ENCODE measurements at places on chromosomes 11 and 22.

- DNase-seq = no peak
Observed at GRCh38 chr11:61735391-61735790, 17.0 kb upstream of the MYRF start.

DNA sequence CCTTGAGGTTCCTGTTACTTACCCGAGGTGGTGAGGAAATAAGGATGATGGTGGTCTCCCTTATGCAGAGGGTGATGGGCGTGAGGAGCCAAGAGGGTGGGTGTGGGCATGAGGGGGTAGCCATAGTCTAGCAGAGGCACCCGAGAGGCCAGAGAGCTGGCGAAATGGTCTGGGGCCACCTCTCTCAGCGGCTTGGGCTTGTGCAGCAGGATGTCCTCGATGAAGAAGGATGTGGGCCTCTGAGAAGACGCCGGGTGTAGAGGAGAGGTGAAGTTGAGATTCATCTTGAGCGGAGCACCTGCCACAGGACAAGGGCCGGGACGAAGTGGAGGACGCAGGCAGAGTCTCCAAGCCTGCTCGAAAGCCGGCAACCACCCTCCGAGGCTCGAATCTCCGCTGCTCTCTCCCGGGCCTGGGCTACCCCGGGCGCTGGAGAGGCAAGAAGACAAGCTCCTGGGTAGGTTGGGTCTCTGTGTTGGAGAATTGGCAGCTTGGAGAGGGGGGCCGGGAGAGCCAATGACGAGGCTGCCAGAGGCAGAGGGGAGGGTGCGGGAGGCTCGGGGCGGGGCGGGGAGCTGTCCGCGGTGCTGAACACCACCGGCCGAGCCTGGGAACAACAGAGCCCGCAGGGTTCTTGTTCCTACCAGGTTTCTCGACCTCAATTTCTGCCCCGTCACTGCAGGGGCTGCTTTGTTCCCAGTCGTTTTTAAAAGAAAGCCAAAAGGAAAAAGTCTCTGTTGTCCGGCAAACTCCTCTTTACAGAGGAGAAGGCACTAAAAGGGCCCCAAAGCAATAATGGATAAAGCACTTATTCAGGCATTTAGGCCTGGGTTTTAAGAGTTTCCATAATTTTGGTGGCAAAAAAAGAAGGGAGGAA, at the start of gene BSX:
Gene BSX, minus strand, starts transcription at position 447 of the 877 bp plus-strand sequence. Its CDS starts 163 bp downstream, at position 284.
- DNase-seq = peak; percentile 95

GRCh38 chr11:111633248-111633647, 31.0 kb downstream of the SIK2 start:
- no peak for DNase-seq

GRCh38 chr11:83282084-83282716, 4.0 kb downstream of the CCDC90B start:
- no peak for DNase-seq

DNA sequence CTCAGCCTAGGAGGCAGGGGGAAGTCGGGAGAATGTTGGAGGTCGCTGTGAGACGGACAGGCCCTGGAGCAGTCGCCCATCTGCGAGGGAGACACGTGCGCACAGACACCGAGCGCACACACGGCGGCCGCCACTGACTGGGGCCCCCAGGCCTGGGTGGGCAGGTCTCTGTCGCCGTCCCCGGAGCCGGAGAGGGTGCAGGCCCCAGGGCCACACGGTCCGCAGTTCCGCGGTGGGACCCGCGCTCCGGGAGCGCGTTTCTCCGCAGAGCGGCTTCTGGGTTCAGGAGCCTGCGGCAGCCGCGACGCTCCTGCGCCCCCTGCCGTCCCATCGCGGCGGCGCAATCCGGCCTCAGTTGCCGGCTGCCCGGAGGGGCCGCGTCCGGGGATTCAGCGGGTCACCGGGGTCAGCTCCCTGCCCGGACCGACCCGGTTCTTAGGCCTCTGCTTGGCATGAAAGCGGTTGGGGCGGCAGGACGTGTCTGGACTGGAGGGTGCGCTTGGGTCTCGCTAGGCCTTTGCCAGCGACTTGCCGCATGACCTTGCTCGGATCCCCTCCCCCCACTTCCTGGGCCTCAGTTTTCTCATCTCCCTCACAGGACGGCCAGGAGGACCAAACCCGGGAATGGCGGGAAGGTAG, 31.2 kb downstream of the PDE2A start:
- DNase-seq = peak; percentile 83

DNA sequence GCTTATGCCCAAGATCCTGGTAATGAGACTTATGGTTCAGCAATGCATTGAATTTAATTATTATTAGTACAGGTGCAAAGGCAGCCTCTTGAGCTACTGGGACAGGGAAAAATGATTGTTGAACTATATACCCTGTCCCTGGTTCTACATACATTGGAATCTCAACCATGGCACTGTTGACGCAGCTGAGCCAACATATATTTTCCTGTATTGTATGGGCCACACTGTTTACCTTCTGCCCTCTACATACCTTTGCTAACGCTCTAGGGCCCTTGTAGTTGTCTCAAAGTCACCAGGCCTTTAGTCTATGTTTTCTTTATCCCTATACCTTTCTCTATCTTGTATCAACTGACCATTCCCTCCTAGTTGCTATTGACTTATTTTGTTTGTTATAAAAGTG, 22.6 kb downstream of the KREMEN1 start:
- DNase-seq = no peak

GRCh38 chr11:44623341-44623730, 57.9 kb downstream of the CD82 start:
- no peak for DNase-seq

GRCh38 chr11:69462106-69462951, 19.1 kb upstream of the LINC01488 start:
- DNase-seq = no peak
